Heart right ventricle (tissue), 16 donors: ENCODE measurements at places on chromosomes 4 and X.

GRCh38 chr4:75391489-75392166 is 122.6 kb downstream of the RCHY1 start:
- no peaks in the 10 kb centered on the region for H3K36me3 ChIP-seq
- no peak for DNase-seq
- no peaks in the 10 kb centered on the region for H3K27me3 ChIP-seq
- H3K27ac ChIP-seq: no peak overlapping the region
- H3K4me3 ChIP-seq: no peak overlapping the region

DNA sequence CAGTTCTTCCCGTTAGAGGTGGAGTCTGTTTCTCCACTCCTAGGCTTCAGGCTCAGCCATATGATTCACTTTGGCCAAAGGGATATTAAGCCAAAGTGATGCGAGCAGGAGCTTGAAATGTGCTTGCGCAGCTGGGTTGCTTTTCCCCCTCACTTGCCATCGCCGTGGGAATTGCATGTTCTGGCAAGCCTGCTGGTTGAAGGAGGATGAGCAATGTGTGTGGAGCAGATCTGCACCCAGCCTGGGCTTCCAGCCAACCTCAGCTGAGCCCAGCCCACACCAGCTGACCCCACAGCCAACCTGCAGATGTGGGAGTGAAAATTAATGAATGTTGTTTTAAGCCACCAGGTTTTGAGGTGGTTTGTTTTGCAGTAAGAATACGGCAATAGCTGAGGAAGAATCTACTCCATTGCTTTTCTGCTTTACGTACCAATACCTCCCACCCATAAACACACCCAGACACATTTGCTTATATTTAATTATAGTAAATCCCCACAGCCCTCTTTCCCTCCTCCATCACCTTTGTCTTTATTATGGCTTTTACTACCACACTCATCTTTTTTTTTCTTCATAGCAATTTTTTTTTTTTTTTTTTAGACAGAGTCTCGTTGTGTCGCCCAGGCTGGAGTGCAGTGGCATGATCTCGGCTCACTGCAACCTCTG is 132.8 kb upstream of the FUNDC1 start:
- H3K4me3 ChIP-seq: no peak overlapping the region
- no peaks in the 10 kb centered on the region for H3K27me3 ChIP-seq
- no peak overlapping the region for H3K27ac ChIP-seq
- no peaks in the 10 kb centered on the region for H3K4me1 ChIP-seq
- DNase-seq: peak; percentile 13

GRCh38 chrX:2404776-2405175 is 96.0 kb downstream of the DHRSX start:
- H3K4me1 ChIP-seq: peaks cover 8% of the 10 kb centered on the region
- no peak overlapping the region for H3K27ac ChIP-seq
- DNase-seq: no peak
- H3K27me3 ChIP-seq: no peaks in the 10 kb centered on the region
- H3K4me3 ChIP-seq: no peak overlapping the region

DNA sequence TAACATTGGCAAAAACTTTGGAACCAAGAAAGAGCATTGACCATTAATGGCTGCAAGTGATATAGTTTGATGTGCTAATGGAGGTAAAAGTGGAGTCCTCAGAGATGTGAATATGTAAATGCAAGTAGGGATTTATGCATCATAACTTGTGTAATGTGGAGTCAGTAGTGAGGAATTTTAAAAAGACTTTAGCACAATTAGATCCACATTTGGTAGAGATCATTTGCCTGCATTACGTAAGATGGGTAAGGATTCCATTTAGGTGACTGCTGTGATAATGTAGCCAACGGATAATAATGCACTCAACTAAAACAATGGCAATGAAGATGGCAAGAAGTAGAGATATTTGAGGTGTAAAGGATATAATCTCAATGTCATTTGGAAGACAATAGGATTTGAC is 1128.4 kb downstream of the ADGRL3 start:
- H3K27ac ChIP-seq: no peak overlapping the region
- no peak for DNase-seq
- no peak overlapping the region for H3K4me3 ChIP-seq
- no peaks in the 10 kb centered on the region for H3K4me1 ChIP-seq

- H3K36me3 ChIP-seq: no peaks in the 10 kb centered on the region
- no peak overlapping the region for H3K27ac ChIP-seq
- H3K4me3 ChIP-seq: no peak overlapping the region
- peaks cover 3% of the 10 kb centered on the region for H3K4me1 ChIP-seq
Observed at GRCh38 chr4:17187003-17187402, 288.6 kb upstream of the LDB2 start.

DNA sequence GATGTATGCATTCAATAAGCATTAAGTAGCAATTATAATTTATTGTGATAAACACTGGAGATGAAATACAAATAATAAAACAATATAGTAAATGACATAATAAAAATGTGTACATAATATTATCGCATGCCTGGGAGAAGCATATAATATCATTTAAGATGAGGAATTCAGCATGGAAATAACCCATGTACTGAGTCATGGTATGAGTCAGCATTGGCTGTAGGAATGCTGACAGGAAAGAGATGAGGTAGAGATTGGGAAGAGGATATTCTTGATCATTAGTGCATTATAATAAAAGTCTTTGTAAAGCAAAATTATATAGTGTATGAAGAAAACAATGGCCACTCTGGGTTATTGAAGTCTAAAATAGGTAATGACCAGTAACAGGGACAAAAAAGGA is 82.8 kb downstream of the MAGEB10 start:
- H3K4me1 ChIP-seq: no peaks in the 10 kb centered on the region
- no peaks in the 10 kb centered on the region for H3K36me3 ChIP-seq
- H3K27me3 ChIP-seq: no peaks in the 10 kb centered on the region
- no peak for DNase-seq
- H3K4me3 ChIP-seq: no peak overlapping the region

GRCh38 chrX:78573630-78574029 is 85.5 kb downstream of the RTL3 start:
- no peaks in the 10 kb centered on the region for H3K4me1 ChIP-seq
- H3K36me3 ChIP-seq: no peaks in the 10 kb centered on the region
- H3K27me3 ChIP-seq: peaks cover 24% of the 10 kb centered on the region
- no peak overlapping the region for H3K4me3 ChIP-seq

DNA sequence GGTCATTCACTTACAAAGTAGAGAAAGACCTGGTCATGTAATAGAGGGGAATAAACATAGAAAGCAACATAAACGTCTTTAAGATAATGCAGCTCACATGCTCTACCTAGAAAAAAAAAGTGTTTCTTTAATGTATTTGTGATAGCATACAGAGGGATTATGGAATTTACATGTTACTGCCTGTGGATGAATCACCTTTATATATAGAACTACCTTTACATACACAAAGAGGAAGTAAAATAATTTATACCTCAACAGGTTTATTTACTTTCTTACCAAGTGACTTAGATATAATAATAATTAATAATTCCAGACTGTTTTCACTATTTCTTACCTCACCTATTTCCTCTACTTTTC is 81.5 kb downstream of the PPP3CA start:
- no peak overlapping the region for H3K27ac ChIP-seq
- H3K4me3 ChIP-seq: no peak overlapping the region
- H3K36me3 ChIP-seq: no peaks in the 10 kb centered on the region
- no peaks in the 10 kb centered on the region for H3K27me3 ChIP-seq
- DNase-seq: no peak
